ENCODE measurements at places on chromosomes 2 and 18. TPM values are rescaled to one million over a fixed set of nuclear protein-coding genes. Genes with fewer than 3 reads are reported as not detected.
A peak's percentile ranks its signal among the peaks of the same experiment; 100 is the strongest.

GRCh38 chr2:75637568-75637967 is 9.0 kb upstream of the MRPL19 start:
- no peak for DNase-seq

DNA sequence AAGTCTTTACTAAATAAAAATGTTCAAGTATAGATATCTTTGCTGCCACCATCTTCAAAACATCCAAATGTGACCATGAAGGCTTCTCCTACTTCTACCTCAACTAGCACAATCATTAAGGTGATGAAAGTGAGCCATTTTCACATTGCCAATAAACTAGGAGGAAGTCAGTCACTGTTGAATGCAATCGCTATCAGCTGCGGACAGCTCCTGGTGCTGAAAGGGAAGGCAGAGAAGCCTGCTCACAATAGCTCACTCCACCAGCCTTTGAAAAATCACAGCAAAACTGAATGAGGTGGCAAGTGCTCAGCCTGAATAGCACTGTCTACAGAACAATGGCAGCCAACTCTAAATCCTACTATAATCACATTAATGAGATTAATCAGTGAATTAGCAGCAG is 2.2 kb downstream of the MYT1L start:
- DNase-seq = peak; percentile 91

Gene DHRS9
- not detected for total RNA-seq

DNA sequence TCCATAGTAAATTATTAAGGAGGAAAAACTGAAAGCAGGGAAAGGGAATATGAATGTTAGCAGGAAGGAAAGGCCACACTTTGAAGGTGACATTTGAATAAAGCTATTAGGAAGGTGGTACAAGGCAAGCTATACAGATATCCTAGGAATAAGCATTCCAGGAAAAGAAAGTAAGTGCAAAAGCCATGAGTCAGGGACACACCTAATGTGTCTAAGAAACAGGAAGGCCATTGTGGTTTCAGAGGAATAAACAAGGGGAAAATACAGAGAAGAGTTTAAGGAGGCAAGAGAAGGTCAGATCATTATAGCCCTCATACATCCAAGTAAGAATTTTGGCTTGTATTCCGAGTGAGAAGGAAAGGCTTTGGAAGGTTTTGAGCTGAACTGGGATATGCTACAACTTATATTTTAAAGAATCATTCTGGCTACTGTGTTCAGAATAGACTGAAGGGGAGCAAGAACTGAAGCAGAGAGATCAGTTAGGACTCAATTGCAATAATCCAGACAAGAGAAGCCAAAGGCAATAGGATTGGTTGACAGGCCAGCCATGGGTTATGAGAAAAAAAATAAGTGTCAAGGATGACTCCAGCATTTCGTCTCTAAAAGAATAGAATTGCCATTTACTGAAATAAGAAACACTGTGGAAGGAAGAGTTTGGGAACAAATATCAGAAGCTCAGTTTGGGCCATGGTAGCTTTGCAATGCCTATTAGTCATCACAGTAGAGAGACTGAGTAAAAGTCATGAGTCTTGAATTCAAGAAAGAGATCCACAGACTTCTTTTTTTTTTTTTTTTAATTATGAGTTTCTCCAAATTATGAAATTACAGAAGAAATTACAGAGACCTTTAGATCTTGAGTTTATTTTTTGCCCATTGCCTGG is 11.3 kb downstream of the RAD51AP2 start:
- no peak for DNase-seq

- peak; percentile 76 for DNase-seq
These were observed 7.0 kb upstream of the PAX3 start for GRCh38 chr2:222305516-222306392.

GRCh38 chr2:108169982-108170625 is 69.7 kb upstream of the SULT1C3 start:
- DNase-seq = peak; percentile 65

DNA sequence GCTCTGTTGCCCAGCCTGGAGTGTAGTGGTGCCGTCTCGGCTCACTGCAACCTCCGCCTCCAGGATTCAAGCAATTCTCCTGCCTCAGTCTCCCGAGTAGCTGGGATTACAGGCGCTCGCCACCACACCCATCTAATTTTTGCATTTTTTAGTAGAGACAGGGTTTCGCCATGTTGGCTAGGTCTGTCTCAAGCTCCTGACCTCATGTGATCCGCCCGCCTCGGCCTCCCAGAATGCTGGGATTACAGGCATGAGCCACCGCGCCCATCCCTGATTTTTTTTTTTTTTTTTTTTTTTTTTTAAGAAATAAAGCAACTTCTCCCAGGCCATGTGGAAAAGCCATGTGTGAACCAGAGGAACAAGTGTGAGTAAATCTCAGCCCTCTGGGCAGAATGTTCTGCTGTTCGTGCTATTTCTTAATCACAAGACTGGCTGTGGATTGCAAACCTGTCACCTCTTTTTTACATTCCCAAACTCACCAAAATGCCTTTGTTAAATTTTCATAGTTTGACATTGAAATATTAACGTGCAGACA is 6.4 kb upstream of the SH3BP4 start:
- no peak for DNase-seq

DNA sequence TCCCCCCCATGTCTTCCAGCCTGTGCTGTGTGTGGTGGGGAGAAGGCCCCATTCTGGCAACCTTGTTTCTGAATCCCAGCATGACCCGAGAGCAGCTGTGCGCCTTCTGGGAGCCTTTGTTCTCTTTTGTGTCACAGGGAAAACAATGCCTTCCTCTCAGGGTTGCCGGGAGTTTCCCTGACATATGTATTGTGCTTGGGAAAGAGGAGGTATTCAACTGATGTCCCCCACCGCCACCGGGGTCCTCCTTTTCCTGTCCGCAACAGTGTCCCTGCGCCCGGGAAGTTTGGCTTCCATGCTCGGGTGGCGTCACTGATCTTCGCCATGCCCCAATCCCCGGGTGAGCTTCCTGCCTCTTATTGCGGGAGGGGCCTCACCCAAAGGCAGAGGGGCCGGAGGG is 77.5 kb upstream of the ASB18 start:
- DNase-seq = no peak

- DNase-seq = no peak
These were observed 31.1 kb downstream of the SLC40A1 start for GRCh38 chr2:189549449-189549832.
